ENCODE measurements at places on chromosomes 5 and 9.

- no peak for DNase-seq
Measured at GRCh38 chr5:136525597-136525996, 160.3 kb upstream of the TRPC7 start.

- no peak for DNase-seq
Measured at GRCh38 chr5:178546675-178547033, 43.5 kb downstream of the COL23A1 start.

- DNase-seq: no peak
Measured at GRCh38 chr9:116083837-116084236, 69.8 kb upstream of the PAPPA start.

- DNase-seq: no peak
Measured at GRCh38 chr5:171484460-171484899, 65.0 kb downstream of the FGF18 start.
